ENCODE measurements at places on chromosomes 12 and 14.

- no peak for DNase-seq
These were observed 270.5 kb upstream of the PWP1 start for GRCh38 chr12:107415071-107415470.

DNA sequence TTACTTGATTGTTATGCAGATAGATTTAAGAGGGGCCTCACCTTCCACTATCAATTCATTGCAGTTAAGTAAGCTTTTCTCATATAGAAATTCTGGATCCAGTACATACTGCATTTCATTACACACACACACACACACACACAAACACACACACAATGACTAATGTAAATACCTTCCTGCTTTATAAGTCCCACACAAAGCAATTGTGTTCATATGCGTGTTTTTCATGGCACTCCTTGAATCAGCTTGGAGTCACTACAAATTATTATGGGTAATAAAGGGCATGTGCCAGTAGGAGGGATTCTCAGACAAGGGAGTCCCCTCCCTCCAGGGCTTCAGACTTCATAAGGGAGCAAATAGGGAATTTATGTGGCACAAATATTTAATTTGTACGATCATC is 4.5 kb downstream of the MIPOL1 start:
- no peak for DNase-seq

DNA sequence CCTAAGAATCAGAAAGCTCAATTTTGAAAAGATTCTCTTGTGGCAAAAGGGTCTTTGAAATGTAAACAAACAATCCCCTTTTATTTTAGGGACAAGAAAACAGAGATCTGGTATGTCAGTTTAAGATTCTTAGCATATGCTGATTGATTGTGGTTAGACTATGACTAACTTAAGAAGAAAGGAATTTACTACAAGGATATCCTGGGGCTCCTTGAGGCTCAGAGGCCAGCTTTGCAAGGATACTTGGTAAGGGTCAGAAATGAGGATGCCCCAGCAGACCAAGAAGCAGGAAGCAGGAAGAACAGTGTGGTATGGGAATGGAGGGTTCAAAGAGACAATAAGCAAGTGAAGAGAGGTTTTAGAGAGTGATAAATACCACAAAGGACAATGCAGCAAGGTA is 474.6 kb downstream of the ETNK1 start:
- DNase-seq, result no peak

GRCh38 chr12:25585021-25585523 is 32.0 kb upstream of the LMNTD1 start:
- no peak for DNase-seq

DNA sequence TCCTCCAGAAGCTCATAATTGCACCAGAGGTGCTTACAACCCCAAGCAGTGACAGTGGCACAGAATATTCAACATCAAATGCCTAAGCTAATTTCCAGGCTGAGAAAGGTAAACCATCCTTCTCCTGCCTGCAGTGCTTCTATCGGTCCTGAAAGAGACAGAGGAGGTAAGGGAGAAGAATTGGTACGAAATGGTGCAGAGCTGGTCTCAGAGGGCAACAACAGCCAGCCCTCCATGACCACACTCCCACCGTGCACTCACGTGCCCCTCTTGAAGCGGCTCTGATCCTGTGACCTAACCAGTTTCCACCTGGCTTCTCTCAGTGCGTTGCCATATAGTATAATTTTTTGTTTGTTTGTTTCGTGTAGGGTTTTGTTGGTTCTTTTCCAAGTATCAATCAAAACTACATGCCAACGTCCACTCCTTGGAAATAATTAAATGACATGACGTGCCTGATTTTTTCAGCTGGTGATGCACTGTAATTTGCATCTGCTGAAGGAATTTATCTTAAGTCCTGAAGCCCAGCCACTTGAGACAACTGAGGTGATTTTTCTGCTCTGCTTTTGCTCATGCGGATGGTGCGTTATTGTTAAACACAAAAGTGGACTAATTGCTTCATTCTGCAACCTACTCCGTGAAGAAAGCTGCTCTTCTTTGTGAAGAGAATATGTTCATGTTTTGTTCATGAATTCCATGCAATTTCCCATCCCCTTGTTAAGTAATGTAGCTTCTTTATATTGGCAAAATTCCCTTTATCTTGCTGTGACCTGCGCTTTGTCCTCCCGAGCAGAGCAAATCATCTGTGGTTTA is 1.3 kb upstream of the ATP2A2 start:
- no peak for DNase-seq

GRCh38 chr12:88142610-88142991 is 494 bp downstream of the TMTC3 start:
- DNase-seq, result no peak

DNA sequence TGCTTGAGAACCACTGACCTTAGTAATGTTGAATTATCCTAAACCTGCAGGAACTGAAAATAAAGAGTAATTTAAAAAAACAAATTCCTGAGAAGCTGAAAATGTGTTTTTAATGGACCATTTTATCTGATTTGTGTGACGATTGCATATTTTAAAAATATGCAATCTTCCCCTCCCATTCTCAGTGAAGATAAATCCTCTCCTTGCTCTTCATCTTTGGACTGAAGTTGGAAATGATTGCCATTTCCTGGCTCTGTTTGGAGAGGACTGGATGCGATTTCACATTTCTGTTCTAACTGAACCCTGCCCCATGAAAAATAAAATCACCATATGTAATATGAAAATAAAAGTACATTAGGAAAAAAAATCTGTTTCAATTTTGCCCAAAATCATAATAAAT is 216.3 kb downstream of the SLC6A15 start:
- DNase-seq, result no peak

- no peak for DNase-seq
These were observed 1088.3 kb upstream of the SEL1L start for GRCh38 chr14:82621881-82622450.

- no peak for DNase-seq
These were observed 72.3 kb upstream of the PSMC1 start for GRCh38 chr14:90184094-90184493.

DNA sequence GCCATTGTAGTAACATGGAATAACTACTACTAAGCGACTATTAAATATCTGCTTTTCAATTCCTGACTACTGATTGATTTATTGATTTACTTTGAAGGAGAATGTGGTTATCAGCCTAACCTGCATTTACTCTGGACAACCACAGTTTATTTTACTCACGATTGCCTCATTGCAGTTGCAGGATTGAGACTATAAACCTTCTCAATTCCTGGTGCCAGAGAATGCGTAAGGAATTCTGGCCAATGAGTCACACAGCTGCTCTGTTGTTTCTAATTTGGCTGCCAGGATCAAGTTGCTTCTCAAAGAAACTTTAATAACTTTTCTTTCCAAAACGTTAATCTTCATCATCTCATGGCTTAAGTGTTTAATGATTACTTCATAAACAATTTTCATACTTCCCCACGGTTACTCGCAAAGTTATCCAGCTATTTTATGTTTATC is 13.1 kb upstream of the TMTC1 start:
- DNase-seq, result no peak

DNA sequence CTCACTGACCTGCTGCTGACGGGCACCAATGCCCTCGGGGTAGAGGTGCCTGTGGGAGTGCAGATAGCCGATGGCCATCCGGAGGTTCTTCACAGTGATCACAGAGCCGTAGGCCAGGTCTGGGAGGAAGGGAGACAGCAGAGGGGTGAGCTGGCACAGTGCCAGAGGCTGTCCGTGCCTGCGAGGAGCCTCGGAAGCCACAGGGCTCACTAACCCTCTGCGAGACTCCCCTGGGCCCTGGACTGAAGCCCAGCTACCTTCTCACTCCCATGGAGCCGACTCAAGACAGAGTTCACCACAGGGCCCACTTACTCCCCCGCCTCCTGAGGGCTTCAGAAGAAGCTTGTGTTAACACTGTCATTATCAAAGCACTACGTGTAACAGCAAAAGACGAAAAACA is 24.5 kb downstream of the POMT2 start:
- DNase-seq, result no peak

DNA sequence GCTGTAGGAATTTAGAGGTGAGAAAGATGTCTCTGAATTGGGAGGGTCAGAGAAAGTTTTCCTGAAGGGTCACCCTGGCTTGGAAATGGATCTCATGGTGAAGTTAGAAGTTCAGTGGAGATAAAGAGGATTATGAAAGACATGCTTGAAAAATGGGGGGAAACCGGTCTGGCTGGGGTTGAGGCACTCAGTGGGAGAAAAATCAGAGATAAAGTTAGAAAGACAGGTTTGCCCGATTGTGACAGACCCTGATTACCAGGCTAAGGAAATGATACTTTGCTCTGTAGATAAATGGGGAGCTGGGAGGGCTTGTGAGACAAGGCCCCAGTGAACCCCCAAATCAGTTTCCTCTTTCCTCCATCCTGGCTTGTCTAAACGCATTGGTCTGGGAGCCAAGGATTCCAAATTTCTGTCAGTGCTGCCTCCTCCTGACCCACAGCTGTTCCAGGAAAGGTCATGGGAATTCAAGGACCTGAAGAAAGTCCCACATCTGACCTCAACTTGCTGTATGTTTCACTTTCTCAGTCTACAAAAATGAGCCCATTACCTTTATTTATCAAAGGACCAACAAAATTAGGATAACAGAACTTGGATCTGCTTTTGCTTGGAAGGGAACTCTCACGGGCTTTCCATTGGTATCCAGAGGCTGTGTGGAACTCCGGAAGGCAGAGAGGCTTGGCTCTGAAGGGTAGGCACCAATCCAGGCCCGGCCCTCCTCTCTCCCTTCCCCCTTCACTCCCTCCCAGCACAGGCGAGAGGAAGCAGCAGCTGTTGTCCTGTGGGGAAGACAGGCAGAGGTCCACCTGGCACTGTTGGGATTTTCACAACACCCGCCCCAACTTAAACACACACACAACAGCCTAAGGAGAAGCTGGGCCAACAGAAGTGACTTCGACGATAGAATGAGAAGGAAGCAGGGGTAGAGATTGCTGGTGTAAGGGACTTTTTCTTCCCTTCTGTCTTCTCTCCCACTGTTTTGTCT is 3.4 kb upstream of the RNASE7 start:
- no peak for DNase-seq

- DNase-seq, result no peak
These were observed 19.4 kb upstream of the NAA30 start for GRCh38 chr14:57371013-57371412.

DNA sequence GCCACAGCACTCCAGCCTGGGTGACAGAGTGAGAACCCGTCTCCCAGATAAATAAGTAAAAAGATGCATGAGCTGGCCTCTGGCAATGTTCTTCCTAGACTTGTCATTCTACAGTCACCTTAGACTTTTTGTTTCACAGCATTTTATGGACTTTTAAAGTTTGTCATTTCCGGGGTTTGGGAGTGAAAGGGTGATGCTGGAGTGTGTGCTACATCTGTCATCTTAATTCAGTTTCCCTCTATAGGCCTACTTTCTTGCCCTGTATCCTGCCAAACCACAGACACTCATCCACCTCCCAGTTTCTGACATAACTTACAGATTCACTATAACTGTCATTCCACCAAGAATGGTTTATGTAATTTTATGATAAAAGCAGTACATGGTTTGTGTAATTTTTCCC is 166.7 kb upstream of the PARP11 start:
- DNase-seq, result no peak

- DNase-seq, result no peak
These were observed 137.6 kb upstream of the AEBP2 start for GRCh38 chr12:19301688-19302087.

- no peak for DNase-seq
These were observed 51.0 kb downstream of the WDHD1 start for GRCh38 chr14:54975856-54976255.

DNA sequence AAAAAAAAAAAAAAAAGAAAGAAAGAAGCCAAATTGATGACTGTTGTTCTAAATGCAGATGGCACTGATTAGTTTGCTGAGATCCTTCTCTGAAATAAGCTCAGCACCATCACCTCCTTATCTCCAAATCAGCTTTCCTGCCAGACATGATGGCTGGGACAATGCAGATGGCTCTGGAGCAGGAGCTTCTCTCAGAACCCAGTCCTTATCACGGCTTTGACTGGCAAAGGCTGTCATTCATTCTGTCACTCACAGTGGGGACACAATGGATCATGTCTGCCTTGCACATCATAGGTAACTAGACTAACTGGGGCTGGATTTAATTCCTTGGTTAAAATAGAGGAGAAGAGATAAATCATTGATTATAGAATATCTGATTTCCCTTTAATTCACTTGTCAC is 146.3 kb downstream of the PDZRN4 start:
- no peak for DNase-seq

DNA sequence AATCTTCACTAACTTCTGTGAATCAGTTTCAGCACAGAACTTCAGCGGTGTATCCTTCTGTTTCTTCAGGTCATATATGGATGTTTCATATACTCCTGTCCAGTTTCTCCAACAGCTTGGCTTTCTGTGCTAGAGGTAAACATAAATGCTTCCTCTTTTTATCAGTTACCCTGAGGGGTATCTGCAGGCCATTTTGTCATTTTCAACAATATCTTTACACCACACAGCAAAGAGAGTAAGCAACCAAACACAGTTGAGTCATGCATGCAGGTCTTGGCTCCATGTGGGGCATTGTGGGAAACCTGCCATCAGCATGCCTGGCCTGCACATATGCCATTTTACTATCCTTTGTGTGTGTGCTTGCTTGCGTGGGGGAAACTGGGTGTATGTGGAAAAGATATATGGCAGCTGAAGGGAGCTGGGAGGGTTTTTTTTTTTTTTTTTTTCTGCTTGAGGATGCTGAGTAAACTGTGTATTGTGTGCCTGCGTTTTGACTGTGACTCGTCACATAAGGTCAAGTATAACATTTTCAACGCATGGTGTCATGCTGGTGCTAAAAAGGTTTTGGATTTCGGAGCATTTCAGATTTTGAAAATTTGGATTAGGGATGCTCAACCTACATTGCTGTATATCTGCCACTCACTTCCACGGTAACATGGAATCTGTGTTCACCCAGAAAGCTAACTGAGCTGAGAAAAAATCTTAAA is 56.1 kb upstream of the YARS2 start:
- DNase-seq, result no peak

DNA sequence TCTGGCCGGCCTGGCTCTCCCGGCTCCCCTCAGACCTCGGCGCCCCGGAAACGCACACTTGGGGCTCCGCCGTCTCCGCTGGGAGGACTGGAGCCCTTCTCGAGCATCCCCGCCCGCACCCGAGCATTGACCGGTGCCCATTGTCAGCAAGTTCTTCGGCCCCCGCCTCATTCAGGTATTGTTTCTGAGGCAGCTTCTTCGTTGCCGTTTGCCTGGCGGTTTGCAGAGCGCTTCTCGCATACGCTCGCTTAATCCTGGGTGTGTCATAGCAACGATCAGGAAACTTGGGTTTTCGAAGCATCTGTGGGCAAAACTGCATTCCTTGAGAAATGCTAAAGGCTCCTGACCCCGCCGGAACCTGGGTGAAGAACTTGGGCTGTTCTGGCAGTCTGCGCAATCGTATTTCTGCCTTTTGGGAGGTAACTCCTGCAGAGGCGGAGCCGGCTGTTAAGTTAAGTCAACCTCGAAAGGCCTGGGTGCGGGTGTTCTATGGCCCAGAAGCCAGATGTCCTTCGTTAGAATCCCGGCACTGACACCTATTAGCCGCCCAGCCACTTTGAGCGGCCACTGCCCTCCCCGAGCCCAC is 518 bp downstream of the GSKIP start:
- no peak for DNase-seq

- no peak for DNase-seq
These were observed 64.7 kb downstream of the CLMN start for GRCh38 chr14:95255013-95255412.

Measured in esophagus squamous epithelium (tissue), 5 donors.